ENCODE measurements at places on chromosomes 4 and X. TPM values are rescaled to one million over a fixed set of nuclear protein-coding genes. Genes with fewer than 3 reads are reported as not detected.

NPY2R gene
- total RNA-seq, result not detected

CXorf65 gene
- not detected for total RNA-seq

TMPRSS11B gene
- not detected for total RNA-seq

PLXNA3 gene
- 1.5 TPM for total RNA-seq

ACSL1 gene
- 12.5 TPM for total RNA-seq

DNA sequence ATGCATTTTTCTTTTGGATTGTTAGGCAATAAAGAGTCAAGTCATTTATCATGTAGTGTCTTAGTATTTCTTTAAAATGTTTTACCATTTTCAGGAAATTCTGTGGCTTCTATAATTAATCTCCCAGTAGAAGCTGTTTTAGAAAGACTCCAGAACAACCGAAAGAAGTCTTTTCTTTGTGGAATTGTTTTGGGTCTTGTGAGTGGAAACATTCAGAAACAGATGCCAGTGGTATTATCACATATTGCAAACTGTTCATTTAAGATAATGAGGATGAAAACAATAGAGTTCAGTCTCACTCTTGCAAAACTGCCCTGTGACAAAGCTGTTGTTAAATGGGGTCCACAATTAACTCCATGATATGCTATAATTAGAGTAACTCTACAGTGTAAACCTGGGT, 211.2 kb upstream of the KIT start:
- no peak for DNase-seq

DNA sequence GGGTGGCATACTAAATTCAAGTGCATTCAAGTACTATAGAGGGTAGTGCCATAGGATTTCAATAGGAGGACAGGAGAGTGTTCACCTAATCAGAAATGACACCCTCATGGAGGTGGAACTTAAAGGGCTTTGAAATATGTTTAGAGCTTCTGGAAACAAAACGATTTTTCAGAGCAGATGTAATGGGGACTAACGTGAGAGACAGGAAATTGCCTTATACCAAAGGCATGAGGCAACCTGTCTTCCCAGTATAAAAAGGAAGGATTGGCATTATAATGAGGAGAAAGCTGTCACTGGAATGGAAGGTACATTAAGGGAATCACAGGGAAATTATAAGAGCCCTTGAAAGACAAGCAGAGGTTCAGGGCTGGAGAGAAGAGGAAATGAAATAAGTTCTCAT, 116.3 kb upstream of the PNPLA4 start:
- DNase-seq, result no peak

DNA sequence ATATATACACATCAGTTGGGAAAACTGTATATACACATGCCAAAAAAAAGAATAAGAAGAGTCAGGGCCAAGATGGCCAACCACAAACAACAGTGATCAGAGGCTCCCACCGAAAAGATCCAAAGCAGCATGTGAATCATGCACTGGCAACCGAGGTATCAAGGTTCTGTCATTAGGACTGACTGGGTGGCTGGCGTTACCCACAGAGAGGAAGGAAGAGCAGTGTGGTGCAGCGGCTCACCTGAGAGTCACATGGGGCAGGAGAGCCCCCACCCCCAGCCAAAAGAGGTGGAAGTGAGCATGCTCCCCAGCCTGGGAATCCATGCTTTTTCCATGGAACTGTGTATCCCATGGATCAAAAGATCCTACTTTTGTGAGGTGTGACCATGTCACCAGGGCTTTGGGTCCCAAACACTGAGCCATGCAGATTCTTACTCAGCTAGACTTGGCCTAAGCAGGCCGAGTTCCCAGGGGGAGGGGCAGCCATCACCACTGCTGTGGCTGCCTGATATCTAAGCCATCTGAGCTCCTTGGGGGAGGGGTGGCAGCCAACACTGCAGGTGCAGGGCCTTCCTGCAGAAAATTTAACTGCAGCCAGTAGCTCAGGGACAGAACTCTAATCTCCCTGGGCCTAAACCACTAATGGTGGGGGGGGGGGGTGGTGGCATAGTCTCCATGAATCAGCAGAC, 52.8 kb downstream of the P2RY10 start:
- DNase-seq, result no peak

GRCh38 chr4:117971403-117971802, 62.9 kb upstream of the NDST3 start:
- DNase-seq, result no peak

GRCh38 chr4:72546456-72546855, 22.6 kb downstream of the ADAMTS3 start:
- no peak for DNase-seq

- DNase-seq, result no peak
Observed at GRCh38 chr4:66930206-66930605, 615.1 kb downstream of the CENPC start.

DNA sequence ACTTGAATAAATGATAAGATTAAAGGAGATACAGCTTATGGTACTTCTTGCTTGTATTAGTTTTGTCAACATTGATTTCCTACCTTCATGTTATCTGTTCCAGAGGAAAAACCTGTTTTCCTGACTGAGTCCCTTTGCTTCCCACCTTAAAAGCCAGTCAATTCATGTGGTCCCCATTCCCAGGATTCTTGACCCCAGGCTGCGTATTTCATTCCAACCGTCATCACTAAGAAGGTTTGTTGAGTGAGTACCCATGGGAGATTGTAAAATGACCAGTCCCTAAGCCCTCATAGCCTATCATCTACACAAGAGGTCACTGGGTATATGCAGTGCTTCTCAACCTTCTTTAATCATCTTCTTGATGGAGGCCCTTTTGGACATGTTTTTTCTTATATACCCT, 52.2 kb downstream of the BEX3 start:
- DNase-seq, result no peak

GRCh38 chr4:152392079-152392478, 143.8 kb downstream of the FBXW7 start:
- DNase-seq, result no peak

DNA sequence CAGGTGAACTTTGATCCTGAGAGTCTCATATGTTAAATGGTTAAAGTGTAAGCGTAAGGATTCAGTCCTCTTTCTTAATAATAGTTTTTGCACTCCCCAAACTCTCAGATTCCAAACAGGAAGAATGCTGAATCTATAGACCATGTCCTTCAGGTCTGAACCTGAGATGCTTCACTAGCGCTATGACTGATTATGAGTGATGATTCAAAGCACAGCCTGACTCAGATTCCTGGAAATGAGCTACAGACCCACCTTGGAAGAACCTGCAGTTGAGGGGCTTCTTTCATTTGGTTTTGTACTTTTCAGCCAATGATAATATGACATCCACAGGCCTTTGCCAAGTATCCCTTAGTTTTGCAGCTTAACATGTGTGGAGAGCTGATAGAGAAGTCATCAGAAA, 1.4 kb downstream of the EDNRA start:
- no peak for DNase-seq

DNA sequence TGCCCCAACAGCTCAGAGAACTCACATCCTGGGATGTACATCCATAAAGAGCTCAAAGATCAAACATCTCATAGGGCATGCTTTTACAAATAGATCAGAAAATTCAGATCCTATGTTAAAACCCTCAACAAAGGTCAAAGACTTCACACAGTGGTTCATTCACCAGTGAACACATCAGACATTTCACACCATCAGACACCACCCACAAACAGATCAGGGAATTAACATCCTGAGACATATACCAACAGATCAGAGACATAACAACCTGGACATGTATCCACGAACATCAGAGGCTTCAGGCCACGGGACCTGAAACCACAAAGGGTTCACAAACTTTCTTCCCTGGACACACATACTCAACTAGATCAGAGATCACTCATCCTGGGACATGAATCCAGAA, 23.4 kb downstream of the SUV39H1 start:
- DNase-seq, result no peak

- DNase-seq, result no peak
Observed at GRCh38 chrX:44922980-44923379, 50.0 kb downstream of the KDM6A start.

- peak; percentile 43 for DNase-seq
Observed at GRCh38 chrX:134026565-134027311, 41.3 kb upstream of the GPC3 start.

- peak; percentile 75 for DNase-seq
Observed at GRCh38 chr4:54085284-54085683, 14.7 kb upstream of the GSX2 start.

- no peak for DNase-seq
Observed at GRCh38 chr4:75726577-75726976, 2.2 kb downstream of the USO1 start.

DNA sequence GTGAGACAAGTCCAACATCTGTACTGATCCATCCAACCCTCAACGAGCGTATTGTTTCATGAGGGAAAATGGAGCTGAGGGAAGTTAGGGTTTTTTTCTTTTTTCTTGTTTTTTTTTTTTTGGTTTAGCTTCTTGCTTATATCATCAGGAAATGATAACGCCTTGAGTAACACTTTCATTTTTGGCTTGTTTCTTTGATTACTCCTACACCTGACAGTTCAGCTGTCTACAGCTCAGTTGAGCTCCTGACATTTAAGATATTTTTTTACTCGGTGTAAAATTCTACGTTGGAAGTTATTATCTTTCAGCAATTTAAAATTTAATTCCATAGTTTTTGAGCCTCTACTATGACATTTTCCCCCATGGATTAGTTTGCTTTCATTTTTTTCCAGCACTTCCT, 691.0 kb upstream of the HTR2C start:
- no peak for DNase-seq

- DNase-seq, result no peak
Observed at GRCh38 chr4:111991163-111991562, 154.1 kb upstream of the FAM241A start.

DNA sequence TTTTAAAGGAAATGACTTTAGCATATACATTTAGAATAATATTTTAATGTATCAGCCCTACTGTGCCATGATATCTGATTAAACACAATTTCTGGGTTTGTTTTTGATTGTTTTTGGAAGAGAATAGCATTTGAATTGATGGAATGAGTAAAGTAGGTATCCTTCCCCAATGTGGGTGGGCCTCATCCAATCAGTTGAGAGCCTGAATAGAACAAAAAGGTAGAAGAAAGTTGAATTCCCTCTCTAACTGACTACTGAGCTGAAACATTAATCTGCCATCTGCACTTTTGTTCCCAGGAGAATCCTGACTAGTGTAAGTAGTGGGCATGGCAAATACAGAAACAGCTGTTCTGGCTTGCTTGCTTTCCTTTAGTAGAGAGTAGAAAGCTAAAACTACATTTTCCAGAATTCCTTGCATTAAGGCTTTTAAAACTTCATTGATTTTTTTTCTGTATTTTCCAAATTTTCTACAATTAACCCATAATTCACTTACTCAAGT, 9.7 kb upstream of the SEC24D start:
- DNase-seq, result no peak
